ELF-1 (cell line): ENCODE measurements at places on chromosomes 16 and 17.

- no peak for DNase-seq
Observed at GRCh38 chr16:87808108-87808507, 42.3 kb upstream of the KLHDC4 start.

DNA sequence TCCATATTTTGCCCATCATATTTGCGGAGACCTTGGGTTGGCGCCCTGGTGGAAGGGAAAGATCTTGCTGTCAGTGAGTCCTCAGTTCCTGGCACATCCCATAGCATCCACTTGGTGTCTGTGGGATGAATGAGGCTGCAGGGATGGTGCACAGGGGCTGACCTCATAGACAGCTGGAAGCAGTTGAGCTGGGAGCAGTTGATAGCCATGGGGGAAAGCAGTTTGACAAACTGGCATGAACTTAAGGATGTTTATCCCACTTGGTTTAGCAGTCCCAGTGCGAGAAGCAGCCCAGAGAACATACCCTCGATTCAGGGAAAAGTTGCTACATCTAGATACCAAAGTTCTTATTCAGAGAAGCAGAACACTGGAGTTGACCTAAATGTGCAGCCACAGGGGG is 80.7 kb downstream of the SNX29 start:
- DNase-seq, result no peak

GRCh38 chr16:22633280-22633679 is 122.6 kb downstream of the NPIPB5 start:
- no peak for DNase-seq

DNA sequence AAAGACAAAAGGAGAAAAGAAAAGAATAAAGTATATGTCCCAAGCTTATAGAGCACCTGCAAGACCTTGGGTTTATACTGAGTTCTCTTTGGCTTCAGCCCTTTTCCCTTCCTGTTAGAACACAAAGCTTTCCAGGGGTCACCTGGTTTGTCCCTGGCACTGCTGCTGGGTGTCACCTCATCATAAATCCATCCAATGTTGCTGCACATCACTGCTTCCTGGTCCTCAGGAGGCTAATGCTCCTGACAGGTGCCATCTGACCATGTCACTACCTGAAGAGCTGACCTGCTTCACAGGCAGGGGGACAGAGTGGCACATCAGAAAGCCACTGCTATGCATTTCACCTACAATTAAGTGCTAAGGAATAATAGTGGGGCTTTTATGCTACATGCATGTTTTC is 164.6 kb upstream of the ELAC2 start:
- DNase-seq, result no peak

- peak; percentile 67 for DNase-seq
Observed at GRCh38 chr17:48597778-48598631, 4.4 kb upstream of the HOXB5 start.

DNA sequence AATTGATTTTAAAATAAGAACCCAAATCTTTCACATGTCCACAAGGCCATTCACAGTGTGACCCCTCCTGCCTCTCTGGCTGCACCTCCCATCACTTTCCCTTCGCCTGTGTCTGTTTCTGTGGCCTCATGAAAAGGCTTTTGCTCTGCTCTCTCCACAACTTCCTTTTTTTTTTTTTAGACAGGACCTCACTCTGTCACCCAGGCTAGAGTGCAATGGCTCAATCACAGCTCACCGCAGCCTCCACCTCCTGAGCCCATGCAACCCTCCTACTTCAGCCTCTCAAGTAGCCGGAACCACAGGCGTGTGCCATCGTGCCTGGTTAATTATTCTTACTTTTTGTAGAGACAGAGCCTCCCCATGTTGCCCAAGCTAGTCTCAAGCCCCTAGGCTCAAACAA is 197.1 kb downstream of the ABCC12 start:
- no peak for DNase-seq

GRCh38 chr17:31549121-31549524 is 157.6 kb downstream of the RAB11FIP4 start:
- no peak for DNase-seq

DNA sequence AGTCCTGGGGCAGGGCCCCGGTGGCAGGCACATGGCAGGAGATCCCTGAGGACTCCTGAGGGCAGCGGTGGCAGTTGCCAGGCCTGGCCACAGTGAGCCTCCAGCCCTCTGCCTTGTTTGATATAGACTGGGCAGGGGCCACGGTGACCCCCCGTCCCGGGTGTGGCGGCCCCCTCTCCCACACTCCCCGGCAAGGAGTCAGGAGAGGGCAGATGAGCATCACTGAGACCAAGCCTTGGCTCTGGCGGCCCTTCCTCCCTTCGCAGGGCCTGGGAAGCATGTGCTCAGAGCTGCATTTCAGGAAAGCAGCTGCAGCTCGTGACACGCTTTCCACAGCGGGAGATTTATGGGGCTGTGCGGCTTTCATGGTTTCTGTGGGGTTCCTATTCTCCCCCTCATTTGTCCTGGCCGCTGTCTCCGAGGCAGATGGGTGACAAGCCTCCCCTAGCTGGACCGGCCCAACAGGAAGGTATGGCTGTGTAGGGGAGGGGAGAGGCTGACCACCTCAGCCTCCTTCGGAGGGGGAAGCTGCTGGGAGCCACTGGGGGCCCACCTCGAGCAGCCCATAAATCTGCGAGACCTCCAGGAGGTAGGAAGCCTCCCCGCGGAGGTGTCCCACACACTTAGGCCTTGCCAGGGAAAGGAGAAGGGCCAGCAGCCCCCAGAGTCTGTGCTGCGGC is 211.4 kb downstream of the NTN1 start:
- no peak for DNase-seq

DNA sequence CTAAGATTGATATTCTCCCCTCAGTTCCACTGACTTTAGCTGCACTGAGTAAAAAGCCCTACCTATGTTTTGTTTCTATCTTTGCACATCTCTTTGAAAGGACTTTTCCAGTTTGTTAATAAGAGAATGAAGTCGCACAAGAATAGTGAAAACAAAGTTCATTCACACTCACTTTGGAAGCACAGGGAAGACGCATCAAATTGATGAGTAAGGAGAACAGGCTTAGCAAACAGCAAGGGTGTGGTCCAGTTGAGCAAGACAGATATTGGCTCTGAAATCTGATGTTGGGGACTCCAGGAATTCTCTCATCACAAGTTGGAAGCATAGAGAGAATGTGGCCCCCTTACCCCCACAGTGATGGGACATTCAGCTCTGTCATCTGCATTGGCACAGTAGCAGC is 221.3 kb downstream of the CDH11 start:
- DNase-seq, result no peak

DNA sequence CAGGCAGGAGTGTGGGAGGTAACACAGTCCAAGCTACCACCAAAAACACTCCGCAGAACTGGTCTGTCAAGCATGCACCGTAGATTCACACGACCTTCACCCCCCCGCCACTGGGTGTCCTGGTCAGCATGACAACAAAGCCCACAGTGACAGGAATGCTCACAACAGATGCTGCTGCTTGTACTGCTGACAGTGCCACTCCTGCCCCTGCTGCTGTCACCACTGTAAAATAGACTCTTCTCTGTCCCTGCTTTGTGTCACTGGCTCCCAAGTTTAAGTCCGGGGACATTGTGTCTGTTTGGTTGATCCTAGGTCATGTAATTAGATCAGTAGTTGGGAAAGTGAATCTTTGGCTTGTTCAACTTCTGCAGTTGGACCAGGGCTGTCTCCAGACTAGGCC is 7.0 kb upstream of the ODF4 start:
- DNase-seq, result peak; percentile 71

DNA sequence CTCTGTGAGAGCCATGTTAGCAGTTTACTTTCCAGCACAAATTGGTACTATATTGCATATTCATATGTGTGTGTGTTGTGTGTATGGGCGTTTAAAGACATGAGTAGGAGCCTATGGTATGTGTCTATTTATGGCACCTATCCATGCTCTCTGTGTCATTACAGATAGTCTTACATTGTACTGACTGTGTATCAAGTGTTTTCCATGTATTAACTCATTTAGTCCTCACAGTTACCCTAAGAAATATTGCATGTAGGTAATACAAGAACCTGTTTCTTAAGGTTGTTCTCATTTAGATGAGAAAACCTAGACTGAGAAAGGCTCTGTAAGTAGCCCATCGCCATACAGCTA is 1.6 kb downstream of the ALG1 start:
- no peak for DNase-seq

DNA sequence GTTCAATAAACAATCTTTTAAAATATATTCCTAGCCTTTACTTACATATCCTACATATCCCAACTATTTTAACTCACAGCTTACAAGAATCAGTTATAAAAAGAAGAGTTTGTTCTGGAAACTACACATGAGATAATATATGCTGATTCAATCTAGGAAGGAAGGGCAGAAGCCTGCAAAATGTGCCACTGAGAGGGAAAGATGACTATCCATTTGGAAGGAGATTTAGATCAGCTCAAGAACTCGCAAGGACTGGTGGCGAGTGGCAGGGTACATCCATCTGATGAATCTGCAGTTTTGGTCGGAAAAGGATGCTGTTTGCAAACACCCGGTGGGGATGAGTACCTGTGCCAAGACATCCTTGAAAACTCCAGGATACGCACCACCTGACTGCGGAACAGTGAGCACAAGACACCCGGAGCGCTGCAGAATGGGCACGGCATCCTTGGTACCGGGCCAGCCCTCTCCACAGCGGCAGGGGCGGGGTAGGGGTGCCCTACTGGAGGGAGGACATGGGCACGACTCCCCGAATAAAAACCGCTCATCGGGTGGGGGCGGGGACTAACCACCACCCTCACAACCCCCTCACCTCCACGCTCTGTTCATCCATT is 723 bp downstream of the TRIM37 start:
- no peak for DNase-seq

GRCh38 chr16:88920618-88921590 is 54.4 kb upstream of the PABPN1L start:
- peak; percentile 60 for DNase-seq

- no peak for DNase-seq
Observed at GRCh38 chr17:65171752-65172151, 34.6 kb downstream of the RGS9 start.

DNA sequence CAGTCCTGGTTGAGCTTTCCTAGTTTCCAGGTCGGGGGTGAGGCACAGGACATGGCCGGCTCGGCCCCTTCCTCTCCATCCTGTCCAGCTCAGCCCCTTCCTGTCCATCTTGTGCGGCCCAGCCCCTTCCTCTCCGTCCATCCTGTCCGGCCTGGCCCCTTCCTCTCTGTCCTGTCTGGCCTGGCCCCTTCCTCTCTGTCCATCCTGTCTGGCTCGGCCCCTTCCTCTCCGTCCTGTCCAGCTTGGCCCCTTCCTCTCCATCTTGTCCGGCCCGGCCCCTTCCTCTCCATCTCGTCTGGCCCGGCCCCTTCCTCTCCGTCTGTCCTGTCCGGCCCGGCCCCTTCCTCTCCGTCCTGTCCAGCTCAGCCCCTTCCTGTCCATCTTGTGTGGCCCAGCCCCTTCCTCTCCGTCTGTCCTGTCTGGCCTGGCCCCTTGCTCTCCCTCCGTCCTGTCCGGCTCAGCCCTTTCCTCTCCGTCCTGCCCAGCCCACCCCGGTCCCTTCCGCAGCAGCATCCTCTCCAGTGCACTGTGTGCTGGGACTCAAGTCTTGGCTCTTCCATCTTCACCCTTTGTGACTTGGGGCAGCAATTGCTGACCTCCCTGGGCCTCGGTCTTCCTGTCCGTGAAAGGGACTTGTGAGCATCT is 5.5 kb upstream of the ZNF750 start:
- no peak for DNase-seq

GRCh38 chr16:76959166-76959565 is 231.8 kb upstream of the MON1B start:
- DNase-seq, result no peak

DNA sequence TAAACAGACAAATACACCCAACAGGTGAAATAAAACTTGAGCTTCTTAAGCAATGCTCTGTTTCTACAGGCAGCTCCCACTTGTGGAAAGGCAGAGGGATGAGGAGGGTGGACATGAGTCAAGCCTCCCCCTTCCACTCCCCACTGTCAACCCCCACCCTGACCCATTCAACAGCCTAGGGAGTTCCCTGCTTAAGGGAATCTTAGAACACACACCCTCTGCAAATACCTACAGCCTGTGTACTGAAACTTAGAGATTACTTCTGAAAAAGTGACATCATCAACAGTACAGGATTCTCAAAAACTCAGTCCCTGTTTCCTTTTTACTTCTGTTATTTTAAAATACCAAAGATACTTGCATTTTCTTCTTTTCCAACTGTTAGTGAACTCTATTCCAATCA is 345.4 kb downstream of the SOX9 start:
- DNase-seq, result no peak

DNA sequence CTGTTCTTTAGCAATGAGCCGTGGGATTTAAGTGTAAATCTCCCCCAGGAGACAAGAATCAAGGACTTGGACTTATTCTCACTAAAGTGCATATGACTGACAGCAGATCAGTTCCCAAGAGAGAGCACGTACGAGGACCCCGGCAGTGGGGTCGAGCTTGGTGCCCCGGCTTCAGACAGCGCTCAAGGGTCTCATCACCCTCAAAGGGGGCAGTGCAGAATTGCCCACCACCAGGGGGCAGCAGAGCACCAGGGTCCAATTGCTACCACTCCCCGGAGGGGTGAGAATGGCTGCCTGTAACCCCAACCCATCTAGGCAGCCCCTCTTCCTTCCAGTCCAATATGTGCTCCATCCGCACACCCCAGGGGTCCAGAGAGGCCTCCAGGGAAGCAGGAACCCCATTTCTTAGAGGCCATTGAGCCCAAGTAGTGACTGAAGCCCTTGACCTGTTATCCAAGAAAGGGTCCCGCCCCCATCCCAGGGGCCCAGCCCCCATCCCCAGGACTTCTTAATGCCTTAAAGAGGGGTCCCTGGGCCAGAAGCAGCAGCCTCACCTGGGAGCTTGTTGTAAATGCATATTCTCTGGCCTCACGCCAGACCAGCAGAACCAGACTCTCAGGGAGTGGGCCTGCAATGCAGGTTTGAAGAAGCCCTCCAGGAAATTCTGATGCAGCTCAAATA is 86.1 kb downstream of the ZDHHC7 start:
- peak; percentile 74 for DNase-seq

GRCh38 chr16:4859900-4860255 is 12.6 kb downstream of the UBN1 start:
- no peak for DNase-seq

GRCh38 chr17:56929362-56929969 is 15.6 kb upstream of the TRIM25 start:
- no peak for DNase-seq

- DNase-seq, result no peak
Observed at GRCh38 chr17:69485251-69485661, 70.8 kb downstream of the MAP2K6 start.

DNA sequence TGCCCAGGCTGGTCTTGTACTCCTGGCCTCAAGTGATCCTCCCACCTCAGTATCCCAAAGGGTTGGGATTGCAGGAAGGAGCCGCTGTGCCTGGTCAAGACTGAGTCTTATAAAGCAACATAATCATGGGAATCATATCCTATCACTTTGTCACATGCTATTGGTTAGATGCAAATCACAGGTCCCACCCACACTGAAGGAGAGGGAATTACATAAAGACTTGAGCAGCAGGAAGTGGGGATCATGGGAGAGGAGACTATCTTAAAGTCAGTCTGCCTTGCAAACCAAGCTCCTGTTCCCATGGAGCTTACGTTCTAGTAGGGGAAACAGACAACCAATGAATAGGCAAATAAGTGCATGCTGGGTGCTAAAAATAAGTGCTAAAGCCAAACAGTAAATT is 28.3 kb upstream of the TENT4B start:
- no peak for DNase-seq
